ENCODE measurements at places on chromosomes 13 and 19.
A peak's percentile ranks its signal among the peaks of the same experiment; 100 is the strongest.

DNA sequence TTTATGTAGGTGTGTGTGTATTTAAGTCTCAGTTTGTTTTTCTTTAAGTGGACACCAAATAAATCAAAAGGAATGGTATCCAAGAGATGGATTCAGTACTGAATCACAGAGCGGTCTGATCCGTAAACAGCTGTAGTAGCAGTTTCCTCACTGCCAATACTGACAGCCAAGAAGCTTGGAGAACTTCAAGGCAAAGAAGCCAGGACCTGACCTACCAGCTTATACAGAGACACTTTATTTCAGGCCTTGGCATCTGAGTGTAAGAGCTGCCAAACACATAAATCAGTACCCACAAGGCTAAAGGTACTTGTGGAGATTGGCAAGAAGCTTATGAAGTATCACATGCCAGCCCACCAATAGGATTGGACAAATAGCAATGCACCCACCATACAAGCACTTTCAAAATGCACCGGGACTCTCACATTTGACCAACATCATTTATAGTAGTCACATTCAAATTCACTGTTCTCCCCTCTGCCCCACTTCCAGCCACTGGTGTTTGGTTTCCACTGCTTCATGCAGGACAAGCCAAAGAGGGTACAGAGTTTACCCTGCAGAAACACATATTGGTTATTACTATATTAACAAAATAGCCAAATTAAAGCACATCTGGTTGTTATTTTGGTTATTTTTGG, 357.9 kb downstream of the KLF12 start:
- no peak for DNase-seq

DNA sequence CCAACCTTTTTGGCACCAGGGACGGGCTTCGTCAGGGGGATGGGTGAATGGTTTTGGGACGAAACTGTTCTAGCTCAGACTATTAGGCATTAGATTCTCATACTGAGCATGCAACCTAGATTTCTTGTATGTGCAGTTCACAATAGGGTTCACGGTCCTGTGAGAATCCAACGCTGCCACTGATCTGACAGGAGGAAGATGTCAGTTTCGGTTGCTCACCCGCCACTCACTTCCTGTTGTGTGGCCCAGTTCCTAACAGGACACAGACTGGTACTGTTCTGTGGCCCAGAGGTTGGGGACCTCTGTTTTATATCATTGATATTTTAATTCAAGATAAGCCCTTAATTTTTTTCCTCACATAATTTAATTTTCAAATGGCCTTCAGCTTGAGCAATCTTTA, 26.7 kb upstream of the TDRD3 start:
- peak; percentile 13 for DNase-seq

GRCh38 chr13:108742701-108743451, 113.5 kb downstream of the MYO16 start:
- DNase-seq, result no peak

- DNase-seq, result no peak
Measured at GRCh38 chr13:58476206-58476918, 844.8 kb downstream of the PCDH17 start.

GRCh38 chr19:39974377-39975155, 3.6 kb downstream of the PSMC4 start:
- no peak for DNase-seq

DNA sequence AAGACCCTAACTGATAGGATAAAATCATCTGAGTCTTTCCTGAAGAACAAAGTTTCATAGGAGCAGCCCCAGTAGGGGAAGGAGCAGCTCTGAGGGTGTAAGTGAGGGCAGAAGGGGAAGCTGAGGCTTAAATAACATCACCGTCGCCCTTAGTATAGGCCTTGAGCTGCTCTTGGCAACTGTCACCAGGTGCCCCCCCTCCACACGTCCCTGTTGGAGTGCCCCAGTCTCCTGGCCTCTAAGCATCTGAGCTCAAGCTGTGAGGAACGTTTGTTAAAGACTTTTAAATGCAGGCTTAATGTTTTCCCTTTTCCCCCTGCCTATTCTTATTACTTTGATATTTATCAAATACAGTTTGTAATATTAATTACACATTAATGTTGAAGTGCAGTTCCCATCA, 170.6 kb downstream of the ZIC5 start:
- no peak for DNase-seq

DNA sequence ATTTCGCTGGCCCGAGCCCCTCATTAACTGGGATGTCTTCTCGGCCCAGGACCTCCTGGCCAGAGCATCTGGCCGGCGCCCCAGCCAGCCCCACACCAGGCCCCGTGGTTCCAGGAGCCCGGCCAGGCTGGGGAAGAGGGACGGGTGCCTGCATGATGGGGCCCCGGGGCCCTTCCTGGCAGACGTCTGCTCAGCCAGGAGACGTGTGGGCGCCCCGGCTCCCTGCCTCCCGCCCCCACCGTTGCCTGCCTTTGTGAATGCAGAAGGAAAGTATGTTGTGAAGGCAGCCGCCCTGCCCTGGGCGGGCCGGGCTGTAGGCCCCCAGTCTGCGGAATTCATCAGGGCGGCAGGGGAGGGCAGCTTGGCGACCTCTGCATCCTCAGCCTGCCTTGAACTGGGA, 4.4 kb upstream of the COMP start:
- DNase-seq, result no peak

DNA sequence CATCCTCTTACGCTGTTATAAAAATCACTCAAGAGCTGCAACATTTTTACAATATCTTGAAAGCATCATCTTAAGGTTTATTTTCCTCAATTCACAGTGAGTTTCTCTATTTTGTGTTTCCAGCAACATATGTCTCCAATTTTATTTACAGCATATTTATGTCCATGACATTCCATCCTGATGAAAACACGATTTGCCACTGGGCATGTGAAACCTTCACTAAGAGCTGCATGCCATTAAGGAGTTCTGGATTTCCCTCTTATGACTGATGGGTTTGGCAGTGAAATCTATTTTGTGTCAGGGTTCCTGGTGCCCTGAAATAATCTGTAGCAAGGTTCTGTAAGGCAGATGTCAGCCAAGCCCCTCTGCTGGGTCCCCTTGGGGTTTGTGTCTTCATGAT, 527.6 kb upstream of the KLF12 start:
- DNase-seq, result no peak

GRCh38 chr13:86907156-86907555, 764.0 kb upstream of the SLITRK5 start:
- no peak for DNase-seq

DNA sequence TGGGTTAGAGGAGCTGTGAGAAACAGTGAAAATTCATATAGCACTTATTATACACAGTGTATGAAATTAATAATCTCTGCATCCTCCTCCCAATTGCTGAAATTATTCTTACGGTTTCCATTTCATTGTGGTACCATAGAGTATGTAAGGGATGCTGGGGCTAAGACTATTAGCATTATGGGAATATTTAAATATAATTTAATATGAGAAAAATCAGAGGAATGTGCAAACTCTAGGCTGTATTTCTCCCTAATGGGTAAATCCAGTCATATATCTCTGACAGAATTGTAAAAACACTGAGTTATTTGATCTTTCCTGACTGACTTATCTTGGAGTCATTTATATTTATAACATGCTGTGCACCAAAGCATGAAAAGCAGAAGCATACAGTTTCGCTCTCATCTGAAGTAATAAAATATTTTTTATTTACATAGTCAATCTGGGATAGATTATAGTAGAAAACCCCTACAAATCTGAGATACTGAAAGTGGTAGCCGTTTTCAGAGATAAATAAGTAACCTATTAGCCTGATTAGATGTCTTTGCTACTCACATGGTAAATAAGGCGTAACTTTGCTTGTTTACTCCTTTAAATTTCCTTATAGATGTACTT, 34.9 kb downstream of the LRCH1 start:
- DNase-seq, result no peak

DNA sequence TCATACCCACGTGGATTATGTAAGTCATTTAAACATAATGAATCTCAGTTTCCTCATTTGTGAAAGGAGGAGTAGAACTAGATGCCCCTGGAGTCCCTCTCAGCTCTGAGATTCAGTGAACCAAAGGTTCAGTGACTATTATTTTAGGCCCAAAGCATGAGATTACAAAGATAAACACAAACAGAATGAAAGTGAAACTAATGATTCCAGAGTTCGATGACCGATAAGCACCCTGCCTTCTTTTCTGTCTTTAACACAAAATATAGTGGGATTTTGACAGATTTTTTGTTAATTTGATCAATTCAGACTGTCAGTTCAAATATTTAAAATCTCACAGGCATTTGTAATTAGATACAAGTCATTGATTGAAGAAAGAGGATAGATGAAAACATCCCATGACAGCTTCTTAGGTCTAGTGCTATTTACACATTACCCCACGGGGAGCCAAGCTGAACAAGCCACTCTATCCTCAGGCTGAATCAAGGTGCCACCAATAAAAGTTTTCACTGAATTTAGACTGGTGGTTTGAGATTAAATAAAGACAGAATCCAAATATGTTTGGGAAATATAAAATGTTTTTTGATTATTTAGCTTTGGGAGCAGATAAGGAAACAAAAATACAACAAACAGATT, 64.6 kb upstream of the RAP2A start:
- peak; percentile 39 for DNase-seq

- no peak for DNase-seq
Measured at GRCh38 chr13:36919833-36920615, at the start of gene SMAD9. Gene SMAD9 (minus strand): TSS chr13:36920238. CDS start chr13:36879689, 40,549 bp downstream.

DNA sequence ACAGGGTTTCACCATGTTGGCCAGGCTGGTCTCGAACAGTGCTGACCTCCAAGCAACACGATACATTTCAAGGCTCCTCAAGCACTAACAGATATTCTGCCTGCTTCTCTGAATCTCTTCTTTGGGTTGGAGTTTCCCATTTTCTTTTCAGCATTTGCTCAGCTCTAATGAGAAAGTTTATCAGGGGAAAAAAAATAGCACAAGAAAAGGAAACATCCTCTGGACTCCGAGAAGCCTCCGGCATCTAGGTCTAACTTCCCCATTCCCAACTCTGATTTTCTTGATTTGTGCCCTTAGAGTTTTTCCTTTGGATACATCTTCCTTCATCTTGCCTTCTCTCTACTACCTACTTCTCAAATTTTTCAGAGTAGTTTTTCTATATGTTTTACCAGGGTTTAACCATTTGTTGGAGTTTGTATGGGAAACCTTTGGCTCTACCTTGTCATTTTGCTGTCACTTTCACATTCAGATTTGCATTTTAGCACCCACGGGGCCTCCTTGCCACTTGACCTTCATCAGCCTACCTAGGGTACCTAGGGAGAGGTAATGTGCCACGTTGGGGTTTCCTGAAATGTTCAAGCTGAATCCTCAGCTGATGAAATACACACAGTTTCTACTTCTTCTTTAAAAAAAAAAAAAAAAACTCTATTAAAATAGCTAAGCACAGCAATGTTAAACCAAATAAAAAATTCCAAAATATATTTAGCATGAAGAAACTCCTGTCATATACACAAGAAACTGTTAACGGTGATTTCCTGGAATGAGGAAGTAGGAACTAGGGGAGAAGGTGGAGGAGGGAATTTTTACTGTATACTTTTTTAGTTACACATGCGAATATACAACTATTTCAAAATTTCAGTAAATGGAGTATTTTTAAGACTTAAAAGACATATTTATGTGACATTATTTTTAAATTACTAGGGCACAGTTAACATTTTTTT, 5.1 kb upstream of the USP12 start:
- DNase-seq, result no peak

GRCh38 chr13:46340631-46341111, 46.4 kb downstream of the RUBCNL start:
- no peak for DNase-seq

DNA sequence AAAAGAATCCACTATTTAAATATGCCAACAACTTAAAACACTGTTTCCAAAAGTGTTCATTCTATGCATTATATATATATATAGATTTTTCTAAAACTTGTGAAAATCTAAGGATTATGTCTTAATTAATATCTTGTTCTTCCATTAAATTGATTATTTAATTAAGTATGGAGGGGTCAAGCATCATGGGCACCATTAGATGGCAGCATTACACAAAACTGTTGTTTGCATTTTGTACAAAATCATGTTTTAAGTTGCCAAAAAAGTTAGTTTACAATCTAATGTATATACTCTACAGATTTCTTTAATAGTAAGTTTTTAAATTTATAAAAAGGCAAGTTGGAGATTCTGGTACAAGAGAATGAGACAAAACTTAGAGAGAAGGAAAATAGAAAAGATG, 213.2 kb upstream of the EDNRB start:
- no peak for DNase-seq

DNA sequence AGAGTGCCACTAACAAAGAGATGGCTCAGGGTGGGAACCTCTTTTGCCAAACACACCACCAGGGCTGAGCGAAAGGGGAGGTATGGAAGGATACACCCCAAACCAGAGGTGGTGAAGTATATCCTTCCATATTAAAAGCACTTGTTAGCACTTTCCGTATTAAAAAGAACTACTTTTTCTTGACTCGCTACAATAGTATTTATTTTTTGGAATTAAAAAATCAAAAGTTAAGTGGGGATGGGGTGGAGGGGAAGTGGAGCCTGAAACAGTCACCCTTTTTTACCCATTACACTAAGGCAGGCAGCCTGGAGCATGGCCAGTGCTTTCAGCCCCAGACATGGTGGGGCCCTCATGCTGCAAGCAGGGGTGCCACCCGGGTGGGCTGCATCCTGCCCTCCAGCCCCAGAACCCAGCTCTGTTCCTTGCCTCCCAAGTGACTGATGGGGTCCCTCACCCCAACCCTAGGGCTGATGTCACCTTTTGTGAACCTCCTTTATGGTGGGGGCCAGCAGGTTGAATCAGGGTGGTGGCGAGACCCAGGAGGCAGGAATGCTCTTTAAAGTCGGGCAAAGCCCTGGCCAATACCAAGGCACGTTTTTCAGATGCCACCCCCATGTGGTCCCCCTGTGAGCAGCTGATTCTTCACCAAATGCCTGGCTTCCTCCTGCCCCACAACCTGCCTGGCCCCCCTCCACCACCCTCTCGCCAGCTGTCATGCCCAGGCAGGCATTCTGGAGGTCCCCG, 31.0 kb downstream of the LYL1 start:
- no peak for DNase-seq

GRCh38 chr13:26503826-26504594, 53.5 kb upstream of the WASF3 start:
- no peak for DNase-seq

- no peak for DNase-seq
Measured at GRCh38 chr19:1162404-1163282, 11.4 kb downstream of the SBNO2 start.

GRCh38 chr19:40690050-40690692, at the start of gene NUMBL:
Gene NUMBL (minus strand): TSS chr19:40690651. CDS start chr19:40690483, 168 bp downstream.
- DNase-seq, result no peak

GRCh38 chr19:41426952-41427646, at the start of gene B3GNT8:
Gene B3GNT8 (minus strand): TSS chr19:41427374. CDS start chr19:41426778, 596 bp downstream.
- peak; percentile 51 for DNase-seq

DNA sequence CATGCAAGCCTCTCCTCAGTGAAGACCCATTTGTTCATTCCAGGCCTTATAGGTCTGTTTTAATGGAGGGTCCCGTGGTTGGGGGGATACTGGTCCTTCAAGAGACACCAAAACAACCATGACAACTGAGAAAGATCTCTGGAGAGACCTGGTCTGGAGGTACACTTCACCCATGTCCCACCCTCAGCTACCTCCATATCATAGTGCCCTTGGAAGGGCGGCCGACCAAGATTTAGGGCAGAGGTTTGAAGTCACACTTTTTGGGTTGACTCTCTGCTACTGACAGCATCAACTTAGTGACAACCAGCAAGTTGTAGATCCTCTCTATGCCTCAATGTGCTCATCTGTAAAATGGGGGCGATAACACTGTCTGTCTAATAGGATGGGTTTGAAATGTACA, 177.3 kb downstream of the TSHZ3 start:
- no peak for DNase-seq

GRCh38 chr19:28884786-28885476, 328.0 kb downstream of the UQCRFS1 start:
- no peak for DNase-seq

GRCh38 chr13:26831336-26831908, 70.8 kb upstream of the GPR12 start:
- no peak for DNase-seq

Data from CD4-positive, alpha-beta T cell treated with Interleukin-21 for 1 hour (primary cell).